ENCODE measurements at places on chromosomes 4 and X. TPM values are rescaled to one million over a fixed set of nuclear protein-coding genes. Genes with fewer than 3 reads are reported as not detected.

DNA sequence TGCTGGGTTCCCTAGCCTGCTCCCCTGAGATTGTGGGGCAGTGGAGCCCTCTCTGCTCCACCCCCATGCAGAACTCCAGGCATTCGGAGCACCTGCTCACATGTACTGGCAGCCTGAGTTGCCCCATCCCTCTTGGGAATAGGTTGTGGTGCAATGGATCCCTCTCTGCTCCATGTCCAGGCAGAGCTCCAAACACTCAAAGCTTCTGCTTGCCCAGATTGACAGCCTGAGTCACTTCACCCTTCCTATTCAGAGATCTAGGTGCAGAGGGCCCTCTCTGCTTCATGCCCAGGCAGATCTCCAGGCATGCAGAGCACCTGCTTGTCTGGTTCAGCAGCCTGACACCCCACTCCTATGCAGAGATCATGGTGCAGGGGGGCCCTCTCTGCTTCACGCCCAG, 18.6 kb upstream of the TEX13B start:
- DNase-seq: peak; percentile 7

DNA sequence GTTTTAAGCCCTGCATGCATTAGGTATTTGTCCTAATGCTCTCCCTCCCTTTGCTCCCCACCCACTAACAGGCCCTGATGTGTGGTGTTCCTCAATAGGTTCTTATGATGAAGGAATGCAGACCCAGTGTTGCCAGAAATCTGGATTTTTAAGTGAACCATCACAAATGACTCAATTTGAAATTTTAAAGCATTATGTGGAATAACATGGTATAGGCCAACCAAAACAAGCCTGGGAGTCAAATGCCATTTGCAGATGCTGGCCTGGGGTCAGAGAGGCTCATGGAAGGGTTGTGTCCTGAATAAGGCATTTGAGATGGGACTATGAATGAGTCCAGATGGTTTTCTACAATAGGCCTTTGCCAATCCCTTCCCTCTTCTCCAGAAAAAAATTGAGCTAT, 179.6 kb downstream of the SHROOM3 start:
- no peak for DNase-seq

DNA sequence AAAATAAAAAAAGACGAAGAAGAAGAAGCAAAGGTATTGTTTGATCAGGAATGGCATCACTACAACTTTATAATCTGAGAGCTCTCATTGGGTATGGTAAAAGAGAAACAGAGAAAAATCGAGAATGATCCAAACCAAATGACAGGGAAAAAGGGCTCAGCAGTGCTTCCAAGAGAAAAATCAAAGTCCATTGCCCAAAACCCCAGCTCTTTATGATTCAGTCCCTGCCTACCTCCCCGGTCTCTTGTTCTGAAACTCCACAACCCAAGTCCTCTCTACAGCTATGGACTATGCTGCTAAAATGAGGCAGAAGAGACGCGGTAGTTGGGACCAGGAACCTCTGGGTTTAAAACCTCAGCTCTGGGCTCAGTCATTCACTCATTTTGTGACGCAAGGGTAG, 341.1 kb upstream of the PPARGC1A start:
- DNase-seq: no peak

DNA sequence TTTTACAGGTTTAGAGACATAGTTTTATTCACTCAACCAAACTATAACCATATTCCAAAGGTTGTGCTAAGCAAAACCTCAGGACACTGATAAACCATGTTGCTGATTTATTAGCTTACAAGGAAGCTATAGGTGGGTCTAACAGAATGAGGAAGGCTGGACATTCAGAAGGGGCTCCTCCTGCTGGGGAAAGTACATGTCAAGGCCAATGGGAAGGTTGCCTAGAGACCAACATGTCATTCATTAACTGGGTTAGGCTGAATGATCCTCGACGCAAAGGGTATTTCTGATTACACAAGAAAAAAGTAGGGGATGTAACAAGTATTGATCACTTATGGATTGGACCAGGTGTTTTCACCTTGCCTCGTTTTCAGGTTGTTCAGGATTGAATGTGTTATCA, 30.3 kb downstream of the SLC10A6 start:
- DNase-seq: no peak

GRCh38 chr4:47088298-47088697, 56.9 kb downstream of the GABRB1 start:
- no peak for DNase-seq

DNA sequence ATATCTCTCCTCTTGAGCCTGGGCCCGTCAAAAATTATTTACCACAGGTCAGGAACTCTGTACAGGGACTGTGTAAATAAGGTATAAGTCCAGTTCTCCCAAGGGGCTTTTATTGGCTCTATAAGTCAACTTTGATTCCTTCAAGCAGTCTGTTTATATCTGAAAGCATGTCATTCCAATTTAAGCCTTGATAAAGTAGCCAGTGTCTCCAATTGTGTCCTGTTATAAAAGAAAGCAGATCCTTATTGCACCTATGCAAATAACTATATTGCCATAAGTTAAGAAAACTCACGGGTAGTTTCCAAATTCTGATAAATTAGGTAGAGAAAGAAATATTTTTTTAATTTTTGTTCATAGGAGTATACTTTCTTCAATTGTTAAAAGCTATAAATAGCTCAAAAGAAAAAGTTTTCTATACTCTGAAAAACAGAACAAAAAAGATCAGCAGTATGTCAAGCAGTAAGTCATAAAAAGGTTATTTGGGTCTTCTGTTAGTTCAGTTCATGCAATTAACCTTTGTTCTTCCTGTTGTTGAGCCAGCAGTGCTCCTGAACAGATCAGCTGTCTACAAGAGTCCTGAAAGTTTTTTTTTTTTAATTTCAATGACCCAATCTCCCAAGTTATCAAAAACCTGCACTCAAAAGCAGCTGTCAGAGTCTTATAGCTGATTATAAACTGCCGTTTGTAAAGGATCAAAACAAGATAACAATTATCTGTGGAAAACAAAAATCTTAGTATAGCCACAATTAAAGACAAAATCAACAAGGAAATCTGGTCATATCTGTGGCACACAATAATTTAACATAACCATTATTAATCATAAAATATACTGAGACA, 178.4 kb upstream of the GALNT7 start:
- no peak for DNase-seq

DNA sequence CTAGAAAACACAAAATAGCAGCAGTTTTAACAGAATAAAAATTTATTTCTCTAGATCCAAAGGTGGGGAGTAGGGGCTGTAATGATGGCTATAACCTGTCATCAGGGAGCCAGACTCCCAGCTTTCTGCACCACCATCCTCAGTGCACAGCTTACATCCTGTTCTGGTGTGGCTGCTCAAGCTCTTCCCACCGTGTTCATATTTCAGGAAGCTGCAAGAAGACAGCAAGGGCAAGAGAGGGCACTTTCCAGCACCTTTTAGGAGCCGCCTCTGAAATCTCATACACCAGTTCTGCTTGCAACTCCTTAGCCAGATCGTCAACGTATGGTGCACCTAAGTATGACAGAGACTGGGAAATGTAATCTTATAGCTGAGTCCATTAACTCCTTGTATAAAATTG, 253.7 kb downstream of the CENPC start:
- DNase-seq: no peak

DNA sequence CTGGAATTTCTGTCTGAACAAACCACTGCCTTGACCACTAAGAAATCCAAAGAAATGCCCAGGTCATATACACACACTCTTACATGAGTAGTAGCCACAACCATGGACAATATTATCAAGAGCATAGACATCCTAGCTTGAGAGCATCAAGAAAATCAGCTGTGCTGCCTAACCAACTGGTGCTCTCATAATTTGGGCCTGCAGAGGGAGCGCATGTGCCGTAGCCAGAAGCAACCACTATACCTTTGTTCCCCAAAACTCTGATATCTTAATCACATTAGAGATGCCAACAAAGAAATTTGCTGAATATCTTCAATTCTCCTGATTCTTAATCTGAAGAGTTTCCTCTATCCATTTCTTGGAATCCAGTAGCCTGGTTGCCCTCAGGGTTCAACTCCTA, 163.6 kb downstream of the ZNF674 start:
- peak; percentile 1 for DNase-seq

GRCh38 chrX:32448320-32448719, 763.0 kb downstream of the DMD start:
- DNase-seq: peak; percentile 1

- DNase-seq: no peak
Observed at GRCh38 chr4:155491336-155492120, 114.8 kb upstream of the MAP9 start.

GRCh38 chr4:26073886-26074560, 160.0 kb downstream of the SMIM20 start:
- DNase-seq: no peak

- DNase-seq: no peak
Observed at GRCh38 chr4:16717266-16717970, 181.0 kb downstream of the LDB2 start.

- no peak for DNase-seq
Observed at GRCh38 chr4:76017056-76017686, 6.1 kb downstream of the CXCL10 start.

GRCh38 chrX:9153300-9153699, 119.4 kb upstream of the FAM9B start:
- DNase-seq: no peak

DNA sequence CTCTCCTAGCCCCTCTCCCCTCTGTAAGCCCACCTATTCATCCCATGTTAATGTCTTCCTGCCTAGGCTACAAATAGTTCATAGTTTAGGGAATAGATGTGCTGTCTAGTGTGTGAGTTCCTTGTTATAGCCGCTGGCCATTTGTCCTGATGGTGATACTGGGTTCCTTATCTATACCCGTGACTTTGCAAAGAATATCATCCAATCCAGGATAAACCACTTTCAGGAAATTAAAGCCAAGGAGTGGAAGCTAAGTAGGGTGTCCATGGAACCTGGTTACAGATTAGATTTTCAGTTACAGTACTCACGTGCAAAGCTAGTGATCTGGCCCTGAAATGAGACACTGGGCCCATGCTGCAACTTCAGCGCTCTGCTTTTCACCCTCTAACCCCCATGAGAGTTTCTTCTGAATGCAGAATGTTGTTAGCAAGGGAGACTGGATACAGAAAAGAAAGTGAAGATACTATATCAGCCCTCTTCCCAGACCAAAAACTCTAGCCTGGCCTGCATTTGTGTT, 111.4 kb downstream of the TMEM164 start:
- DNase-seq: no peak

DNA sequence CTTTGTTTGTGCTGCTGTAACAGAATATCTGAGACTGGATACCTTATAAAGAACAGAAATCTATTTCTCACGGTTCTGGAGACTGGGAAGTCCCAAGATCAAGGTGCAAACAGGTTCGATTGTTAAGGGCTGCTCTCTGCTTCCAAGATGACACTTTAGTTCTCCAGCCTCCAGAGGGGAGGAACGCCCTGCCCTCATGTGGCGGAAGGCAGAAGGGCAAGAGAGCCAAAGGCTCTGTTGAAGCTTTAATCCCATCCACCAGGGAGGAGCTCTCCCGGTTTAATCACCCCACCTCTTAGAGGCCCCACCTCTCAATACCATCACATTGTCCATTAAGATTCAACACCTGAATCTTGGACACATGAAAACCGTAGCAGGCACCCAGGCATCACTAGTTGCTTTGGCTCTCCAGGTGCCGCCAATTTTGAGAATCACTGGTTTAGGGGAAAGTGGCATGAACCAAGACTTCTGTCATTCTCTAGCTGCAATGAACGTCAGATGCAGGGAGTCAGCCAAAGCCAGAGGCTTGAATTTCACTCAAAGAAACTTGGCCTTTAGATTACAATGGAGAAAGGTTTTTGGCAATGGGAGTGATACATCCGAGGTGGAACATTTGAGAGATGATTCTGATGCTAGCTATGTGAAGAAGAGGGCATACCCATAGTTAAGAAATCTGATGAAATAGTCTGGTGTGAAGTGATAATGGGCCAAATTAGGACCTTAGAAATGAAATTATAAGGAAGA, 15.7 kb downstream of the FHL1 start:
- DNase-seq: peak; percentile 32

DNA sequence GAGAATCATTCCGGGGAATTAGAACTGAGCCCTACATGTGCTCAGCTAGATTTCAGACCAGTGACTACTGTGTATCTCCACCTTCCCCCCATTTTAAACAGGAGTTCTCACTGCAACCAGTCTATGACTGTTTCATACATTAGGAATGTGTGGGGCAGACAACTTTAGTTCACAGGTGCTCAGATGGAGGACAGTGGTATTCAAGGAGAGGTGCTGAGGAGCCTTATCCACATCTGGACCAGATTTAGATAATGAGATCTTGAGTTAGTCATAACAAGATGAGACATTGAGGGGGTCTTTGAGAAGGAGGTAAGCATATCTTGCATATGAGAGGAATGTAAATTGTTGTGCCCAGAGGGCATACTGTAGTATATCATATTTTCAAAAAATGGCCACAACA, 32.8 kb upstream of the RELL1 start:
- no peak for DNase-seq

GRCh38 chrX:43940816-43941474, 32.2 kb downstream of the NDP start:
- DNase-seq: no peak

GRCh38 chr4:145507636-145508035, 26.0 kb downstream of the SMAD1 start:
- no peak for DNase-seq

DNA sequence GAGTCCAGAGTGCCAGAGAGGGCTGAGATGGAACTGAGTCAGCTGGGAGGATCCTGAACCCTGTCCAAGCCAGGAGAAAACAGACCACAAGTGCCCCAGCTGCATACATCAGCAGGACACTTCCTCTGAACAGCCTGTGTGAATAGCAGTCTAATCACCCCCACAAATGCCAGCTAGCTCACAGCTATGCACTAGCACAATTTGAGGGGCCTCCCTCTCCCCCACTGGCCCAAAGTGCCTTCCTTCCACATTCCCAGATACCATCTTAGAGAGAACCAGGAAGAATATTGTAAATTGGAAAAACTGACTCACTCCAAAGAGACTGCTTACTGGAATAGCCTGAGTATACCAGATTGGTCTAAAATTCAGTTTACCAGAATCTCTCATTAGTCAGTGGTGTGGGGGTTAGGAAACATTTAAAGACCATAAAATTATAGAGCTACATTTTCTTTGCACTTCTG, 292.6 kb upstream of the KLF3 start:
- DNase-seq: no peak

SOX3 gene
- not detected for total RNA-seq

CENPVL1 gene
- not detected for total RNA-seq

GPR82 gene
- 0.10 TPM for total RNA-seq

GSX2 gene
- not detected for total RNA-seq

CDS1 gene
- total RNA-seq: 4.5 TPM

USP51 gene
- 7.2 TPM for total RNA-seq

OPHN1 gene
- total RNA-seq: 22.6 TPM
